ENCODE measurements at places on chromosomes 3 and 15.

DNA sequence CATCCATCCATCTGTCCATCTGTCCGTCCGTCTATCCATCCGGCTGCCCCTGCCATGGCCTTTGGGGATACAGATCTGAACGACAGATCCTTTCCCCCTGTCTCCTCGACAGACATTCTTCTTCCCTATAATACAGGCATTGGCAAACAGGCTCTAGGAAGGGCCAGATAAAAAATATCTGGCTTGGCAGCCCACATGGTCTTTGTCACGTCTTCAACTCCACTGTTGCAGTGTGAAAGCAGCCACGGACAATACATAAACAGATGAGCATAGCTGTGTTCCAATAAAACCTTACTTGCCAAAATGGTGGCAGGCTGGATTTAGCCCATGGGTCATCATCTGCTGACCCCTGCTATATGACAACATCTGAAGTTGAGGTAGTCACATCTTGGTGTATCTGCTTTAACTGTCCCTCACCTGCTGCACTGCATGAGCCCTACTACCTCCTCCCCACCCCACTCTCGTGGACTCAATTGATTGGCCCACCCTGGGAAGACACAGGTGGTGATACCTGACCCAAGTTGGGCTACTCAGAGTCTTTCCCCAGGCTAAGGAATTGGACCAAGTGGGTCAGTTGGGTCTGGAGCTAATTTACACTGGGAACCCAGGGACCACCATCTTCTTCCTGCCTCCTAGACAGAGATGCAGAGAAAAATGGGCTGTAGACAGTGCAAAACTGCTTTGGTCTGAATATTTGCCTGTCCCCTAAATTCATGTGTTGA is 128.4 kb upstream of the SMAD3 start:
- DNase-seq, result no peak

DNA sequence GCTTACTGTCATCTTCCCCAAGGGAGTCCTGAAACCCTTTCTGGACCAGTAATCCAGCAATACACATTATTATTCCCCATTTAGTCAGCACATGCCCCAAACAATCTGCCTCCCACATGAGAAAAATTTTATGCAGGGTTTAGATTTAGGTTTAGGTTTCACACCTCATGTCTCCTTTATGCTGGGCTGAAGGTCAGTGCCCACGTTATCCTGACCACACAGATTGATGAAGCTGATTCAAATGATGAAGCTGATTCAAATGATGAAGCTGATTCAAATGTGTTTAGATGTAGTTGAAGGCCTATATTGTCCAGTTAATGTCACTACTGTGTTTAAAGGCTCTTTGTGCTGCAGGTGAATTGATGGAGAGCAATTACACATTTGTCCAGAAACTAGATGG is 18.1 kb upstream of the ZBED2 start:
- no peak for DNase-seq

DNA sequence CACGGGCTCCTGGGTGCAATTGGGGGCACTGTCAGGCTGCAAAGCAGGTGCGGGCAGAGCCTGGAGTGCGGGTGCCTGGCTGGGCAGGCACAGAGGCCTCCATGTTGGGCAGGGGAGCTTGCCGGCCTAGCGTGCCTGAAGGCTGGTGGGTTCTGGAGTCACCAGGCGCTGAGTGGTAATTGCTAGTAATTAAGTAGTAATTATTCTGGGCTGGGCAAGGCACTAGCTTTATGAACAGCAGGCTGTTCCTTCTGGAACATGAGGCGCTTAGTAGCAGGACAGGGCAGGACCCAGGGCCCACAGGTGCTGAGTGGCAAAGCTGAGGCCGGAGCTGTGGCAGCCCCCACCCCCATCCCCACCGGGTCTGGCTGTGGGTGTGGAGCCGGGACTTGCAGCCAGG is 25.3 kb downstream of the PLXNA1 start:
- no peak for DNase-seq

- DNase-seq, result no peak
These were observed 14.7 kb upstream of the CA12 start for GRCh38 chr15:63396152-63396928.

- no peak for DNase-seq
These were observed 200.3 kb downstream of the ZNF621 start for GRCh38 chr3:40725031-40725430.

DNA sequence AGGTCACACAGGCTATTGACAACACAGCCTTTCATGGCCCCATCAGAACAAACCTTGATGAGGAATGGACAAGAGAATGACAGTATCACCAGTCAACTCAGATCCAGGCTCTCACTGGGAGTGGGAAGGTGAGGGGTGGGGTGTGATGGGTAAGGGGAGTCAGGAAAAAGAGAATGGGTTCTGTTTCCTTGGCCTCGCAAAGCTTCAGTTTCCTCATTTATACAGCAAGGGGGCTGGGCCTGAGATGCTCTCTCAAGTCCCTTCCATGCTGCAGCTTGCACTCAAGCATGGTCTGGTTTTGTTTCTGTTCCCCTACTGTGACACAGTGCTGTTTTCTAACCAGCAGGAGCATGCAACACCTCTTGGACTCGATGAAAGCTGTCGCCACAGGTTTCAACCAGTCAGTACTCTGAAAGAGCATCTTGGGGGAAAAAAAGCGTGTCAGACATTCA is 65.7 kb upstream of the IL12A start:
- DNase-seq, result no peak

- no peak for DNase-seq
These were observed 91.1 kb downstream of the TRIM42 start for GRCh38 chr3:140768941-140769340.

DNA sequence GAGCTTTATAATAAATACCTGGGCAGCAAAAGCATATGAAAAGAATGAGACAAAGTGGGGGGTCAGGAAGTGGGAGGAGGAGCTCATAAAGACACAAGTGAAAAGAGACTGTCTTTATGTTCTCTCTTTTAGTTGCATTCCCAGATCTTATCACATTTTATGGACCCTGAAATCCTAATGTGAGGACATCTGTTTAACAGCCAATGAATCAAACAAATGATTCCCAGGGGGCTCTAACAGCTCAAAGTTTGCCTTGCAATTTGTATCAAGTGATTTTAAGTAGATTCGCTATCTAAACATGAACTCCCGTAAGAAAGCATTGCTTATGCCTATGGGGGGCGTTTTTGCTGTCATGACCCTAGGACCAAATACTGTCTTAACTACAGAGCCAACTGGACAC is 332.3 kb upstream of the CNTN4 start:
- no peak for DNase-seq

GRCh38 chr3:176867681-176868663 is 329.3 kb downstream of the TBL1XR1 start:
- no peak for DNase-seq

- DNase-seq, result no peak
These were observed 266.2 kb upstream of the ROPN1 start for GRCh38 chr3:124258057-124258500.

Measured in Panc1 (cell line).